ENCODE measurements at places on chromosomes 11 and 22. TPM values are rescaled to one million over a fixed set of nuclear protein-coding genes. Genes with fewer than 3 reads are reported as not detected.

- no peak for DNase-seq
Observed at GRCh38 chr22:43269246-43269645, 73.9 kb downstream of the SCUBE1 start.

DNA sequence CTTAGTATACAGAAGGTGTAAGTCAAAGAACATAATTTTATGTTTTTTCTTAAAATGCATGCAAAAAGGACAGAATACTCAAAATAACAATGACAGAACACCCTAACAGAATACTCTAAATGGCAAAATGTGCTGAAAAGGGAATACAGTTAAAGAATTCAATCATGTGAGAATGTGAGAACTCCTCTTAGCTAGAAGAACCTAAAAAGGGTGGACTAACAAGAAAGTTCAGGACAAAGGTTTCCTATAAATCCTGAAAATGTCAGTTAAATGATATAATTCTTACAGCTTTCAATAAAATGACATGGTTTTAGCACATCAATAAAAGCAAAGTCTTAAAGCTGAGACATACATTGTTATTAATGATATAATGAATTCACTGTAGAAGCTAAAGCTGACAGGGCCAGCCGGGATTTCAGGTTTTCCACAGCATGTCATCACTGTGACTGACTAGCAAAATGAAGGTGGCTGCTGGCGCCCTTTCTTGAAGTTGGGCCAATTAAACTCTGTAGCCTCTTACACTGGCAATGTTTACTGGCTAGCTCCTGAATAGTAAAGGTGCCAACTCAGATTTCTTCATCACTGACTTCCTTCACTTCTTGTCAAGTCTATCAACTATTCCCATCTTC, 244.4 kb downstream of the TTC28 start:
- no peak for DNase-seq

- DNase-seq = no peak
Observed at GRCh38 chr11:128451652-128452470, 135.5 kb downstream of the ETS1 start.

DNA sequence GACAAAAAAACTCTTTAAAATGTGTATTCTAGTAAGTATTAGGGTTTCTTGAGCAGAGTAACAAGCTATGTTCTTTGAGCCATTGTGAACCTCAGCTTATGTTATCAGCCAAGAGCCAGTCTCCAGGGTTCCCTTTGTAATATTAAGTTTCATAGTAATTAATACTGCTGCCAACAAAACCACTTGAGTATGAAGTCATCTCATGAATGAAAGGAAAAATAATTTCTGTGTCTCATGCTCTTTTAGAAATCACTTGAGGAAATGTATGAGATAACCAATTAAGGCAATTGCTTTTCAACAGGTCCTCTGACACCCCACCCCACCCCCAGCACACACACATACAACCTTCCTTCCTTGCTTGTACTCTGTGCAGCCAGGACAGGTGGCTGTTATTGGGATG, 59.9 kb downstream of the BBOX1 start:
- no peak for DNase-seq

DNA sequence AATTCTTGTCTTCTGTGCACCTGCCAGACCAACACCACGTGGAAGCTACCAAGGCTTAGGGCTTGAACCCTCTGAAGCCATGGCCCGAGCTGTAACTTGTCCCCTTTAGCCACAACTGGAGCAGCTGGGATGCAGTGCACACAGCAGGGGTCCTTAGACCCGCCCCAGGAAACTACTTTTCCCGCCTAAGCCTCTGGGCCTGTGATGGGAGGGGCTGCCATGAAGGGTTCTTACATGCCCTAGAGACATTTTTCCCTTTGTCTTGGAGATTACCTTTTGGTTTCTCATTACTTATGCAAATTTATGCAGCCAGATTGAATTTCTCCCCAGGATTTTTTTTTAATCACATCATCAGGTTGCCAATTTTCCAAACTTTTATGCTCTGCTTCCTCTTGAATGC, 9.7 kb downstream of the PATE3 start:
- DNase-seq = no peak

DNA sequence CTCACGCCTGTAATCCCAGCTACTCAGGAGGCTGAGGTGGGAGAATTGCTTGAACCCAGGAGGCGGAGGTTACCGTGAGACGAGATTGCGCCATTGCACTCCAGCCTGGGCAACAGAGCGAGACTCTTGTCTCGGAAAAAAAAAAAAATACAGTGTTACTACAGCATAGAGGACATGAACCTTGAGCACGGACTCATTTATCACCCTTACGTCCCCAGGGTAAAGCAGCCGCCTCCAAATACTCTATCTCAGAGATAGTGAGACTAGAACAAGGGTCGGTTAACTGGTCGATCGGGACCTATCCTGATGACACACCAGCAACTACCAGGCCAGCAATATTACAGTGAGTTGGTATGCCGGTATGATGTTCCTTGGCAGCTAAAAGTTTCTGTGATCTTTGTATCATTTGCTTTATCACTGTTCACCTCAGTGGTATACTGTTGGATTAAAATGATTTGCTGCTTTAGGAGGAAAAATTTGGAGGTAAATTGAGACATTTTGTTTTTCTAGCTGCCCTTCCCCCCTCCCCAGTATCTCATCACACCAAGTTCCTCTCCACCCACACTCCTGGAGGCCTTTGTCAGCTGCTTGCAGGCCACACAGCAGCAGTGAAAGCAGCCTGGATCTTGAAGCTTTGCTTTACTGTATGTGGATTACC, 7.0 kb upstream of the SIDT2 start:
- no peak for DNase-seq

GRCh38 chr11:64777449-64778222, 706 bp downstream of the SF1 start:
- DNase-seq = peak; percentile 54

OR4D5 gene
- total RNA-seq = not detected

- no peak for DNase-seq
Observed at GRCh38 chr11:6474806-6475500, 1.2 kb upstream of the TRIM3 start.

DNA sequence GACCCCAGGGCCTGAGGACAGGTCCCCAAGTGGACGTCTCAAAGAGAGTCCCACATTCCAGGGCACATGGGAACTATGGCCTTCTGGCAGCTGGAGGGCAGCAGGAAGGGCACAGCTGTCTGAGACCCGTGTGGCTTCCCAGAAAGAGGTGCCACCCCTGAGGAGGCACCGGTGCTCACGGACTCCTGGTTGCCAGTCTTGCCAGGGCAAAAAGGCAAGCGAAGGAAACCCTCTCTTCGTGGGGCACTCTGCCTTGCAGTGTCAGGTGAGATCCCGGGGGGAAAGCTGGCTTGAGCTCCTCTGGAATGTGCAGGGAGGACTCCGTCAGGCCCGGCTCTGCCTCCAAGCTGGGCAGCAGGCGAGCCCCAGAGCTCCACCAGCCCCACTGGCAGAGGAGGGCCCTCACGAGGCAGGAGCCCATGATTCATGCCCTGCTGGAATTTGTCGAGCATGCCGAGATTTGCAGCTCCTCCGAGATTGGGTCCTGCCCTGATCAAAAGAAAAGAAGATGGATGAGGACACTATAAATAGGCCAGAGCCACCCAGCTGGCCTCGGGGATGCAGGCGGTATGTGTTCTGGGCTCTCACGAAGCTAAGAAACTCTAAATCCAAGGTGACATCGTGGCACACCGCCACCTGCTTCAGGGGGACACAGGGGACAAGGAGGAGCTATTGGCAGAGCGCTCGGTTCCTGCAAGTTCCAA, 9.9 kb upstream of the CELSR1 start:
- no peak for DNase-seq

WT1 gene
- not detected for total RNA-seq

DNA sequence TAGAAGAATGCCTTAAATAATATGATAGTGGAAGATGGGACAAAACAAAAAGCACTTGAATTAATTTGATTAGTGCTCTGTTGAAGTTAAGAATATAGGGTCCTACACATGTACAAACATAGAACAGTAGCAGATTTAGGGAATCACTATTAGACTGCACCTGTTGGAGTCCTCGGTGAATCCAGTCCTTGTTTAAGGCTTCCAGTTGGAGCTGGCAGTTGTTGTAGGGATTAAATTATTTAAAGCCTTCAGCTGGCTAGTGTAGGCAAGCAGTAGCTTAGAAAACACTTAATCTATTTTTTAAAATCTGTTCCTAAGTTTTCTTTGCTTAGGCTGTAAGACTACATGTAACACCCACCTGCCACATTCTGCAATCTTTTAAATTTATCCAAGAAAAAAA, 24.5 kb upstream of the CSTF3 start:
- DNase-seq = no peak

GRCh38 chr11:64620381-64620971, 29.5 kb downstream of the SLC22A12 start:
- DNase-seq = no peak

TNNT3 gene
- total RNA-seq = not detected

DNA sequence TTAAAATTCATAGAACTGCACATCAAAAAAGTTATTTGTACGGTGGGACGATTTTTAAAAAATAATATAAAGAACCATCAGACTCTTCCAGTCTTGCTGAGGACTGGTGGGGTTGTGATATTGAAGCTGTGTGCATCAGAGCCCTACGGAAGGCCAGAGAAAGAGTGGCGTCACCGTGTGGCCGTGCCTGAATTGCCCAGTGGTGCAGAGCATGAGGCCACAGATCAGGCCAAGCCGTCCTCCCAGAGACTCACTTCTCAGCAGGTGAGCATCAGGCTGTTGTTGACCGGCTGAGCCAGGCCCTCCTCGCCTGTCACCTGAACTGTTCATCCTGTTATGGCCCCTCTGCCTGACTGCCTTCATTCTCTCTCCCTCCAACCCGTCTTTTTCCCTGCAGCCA, 1013.9 kb downstream of the TBC1D22A start:
- DNase-seq = no peak

- DNase-seq = peak; percentile 49
Observed at GRCh38 chr22:24525416-24526037, 29.4 kb downstream of the GUCD1 start.

APOL3 gene
- 7.2 TPM for total RNA-seq

TYR gene
- not detected for total RNA-seq

CAVIN3 gene
- 0.41 TPM for total RNA-seq

CD248 gene
- not detected for total RNA-seq

DNA sequence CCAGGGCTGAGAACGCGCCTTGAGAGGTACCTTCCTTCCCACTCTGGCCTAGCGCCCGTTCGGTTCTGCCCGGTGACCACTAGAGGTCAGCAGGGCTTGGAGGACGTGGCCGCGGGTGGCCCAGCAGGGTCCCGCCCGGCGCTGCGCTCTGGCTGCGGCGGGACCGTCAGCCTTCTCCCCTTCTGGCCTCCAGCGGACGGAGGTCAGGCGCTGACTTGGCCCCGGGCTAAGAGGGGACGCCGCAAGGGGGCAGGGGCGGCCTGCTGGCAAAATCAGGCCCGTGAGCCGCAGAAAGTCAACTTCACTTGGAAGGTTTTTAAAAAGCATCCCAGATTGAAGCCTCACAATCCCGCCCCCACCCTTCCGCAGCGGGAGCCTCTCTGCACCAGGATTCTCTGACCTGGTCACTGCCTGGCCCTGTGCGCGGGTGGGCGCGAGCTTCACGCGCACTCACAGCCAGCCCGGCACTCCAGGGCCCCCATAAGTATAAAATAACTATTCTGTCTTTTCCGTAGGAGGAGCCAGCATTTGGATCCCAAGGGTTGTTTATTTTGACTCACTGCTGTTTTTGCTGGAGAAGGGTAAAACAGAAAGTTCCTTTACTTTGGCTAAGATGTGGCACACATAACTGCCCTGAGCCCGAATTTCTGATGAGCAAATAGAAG, 23.2 kb upstream of the ZBTB16 start:
- peak; percentile 62 for DNase-seq

DNA sequence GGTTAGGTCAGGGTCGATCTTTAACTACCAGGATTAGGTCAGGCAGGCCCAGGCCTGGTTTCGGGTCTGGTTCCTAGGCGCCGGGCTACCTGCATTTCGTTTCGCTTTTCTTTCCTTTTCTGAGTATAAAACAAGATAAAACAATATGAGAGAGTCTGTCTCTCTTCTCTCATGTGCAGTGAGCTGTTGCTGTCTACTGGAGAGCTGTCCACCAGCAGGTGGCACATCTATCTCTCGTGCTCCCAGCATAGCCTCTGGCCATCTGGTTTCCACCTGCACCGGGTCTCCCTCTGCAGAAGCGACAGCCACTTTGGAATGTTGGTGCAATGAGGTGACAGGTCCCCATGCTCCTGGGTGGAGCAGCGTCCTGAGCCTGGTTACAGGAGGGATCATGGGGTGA, 27.6 kb downstream of the RIBC2 start:
- DNase-seq = peak; percentile 58

DNA sequence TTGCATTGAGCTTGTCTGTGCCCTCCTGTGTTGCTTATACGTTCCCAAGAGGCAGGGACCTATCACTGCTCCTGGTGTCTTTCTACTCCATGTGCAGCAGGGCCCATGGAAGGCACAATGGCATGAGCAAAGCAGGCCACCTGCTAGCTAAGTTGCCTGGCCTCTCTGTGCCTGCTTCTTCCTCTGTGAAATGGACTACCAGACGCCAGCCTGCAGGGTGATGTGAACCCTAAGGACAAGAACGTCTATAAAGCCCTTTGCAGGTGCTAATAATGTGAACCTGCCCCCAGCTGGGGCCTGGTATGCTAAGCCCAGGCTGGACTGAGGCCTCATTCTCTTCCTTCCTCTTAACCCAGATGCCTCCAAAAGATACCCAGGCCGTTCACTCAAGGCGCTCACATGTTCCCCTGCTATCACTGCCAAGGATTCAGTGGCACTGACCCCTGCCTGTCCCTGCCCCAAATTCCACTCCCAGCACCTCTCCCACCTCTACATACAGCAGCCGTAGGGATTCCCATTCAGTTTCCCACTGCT, 4.0 kb downstream of the GUCD1 start:
- DNase-seq = no peak

- no peak for DNase-seq
Observed at GRCh38 chr11:58958500-58958899, 19.2 kb downstream of the GLYATL1 start.

PARVG gene
- total RNA-seq = 0.04 TPM

PLCB3 gene
- total RNA-seq = 10.8 TPM

GRCh38 chr11:72618803-72619202, 55.4 kb downstream of the PDE2A start:
- DNase-seq = no peak

DNA sequence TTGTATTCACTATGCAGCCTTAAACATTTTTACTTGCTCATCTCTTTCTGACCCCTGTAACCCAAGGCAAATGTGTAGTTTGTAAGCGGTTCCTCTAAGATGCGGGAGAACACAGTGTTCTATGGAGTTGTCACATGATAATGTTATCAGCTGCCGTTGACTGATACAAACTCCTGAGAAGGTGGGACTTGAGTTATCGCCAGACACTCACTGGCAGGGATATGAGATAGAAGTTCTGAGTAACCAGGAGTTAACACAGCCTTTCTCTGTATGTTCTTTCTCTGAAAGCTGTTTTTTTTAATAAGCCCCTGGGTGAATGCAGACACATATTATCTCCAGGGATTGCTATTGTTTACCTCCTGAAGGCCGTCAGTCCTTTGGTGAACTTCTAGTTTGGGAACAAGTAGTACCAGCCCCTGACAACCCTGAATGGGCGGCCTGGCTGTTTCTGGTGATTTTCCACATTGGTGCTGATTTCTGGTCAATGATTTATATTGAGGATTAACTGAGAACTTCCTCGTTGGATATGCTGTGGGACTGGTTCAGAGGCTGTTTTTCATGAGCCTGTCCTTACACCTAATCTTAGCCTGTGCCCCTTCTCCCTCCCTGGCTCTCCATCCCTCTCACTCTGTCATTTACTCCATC, 155.3 kb upstream of the RASSF10 start:
- no peak for DNase-seq
